ENCODE measurements at places on chromosomes 1 and 21.

DNA sequence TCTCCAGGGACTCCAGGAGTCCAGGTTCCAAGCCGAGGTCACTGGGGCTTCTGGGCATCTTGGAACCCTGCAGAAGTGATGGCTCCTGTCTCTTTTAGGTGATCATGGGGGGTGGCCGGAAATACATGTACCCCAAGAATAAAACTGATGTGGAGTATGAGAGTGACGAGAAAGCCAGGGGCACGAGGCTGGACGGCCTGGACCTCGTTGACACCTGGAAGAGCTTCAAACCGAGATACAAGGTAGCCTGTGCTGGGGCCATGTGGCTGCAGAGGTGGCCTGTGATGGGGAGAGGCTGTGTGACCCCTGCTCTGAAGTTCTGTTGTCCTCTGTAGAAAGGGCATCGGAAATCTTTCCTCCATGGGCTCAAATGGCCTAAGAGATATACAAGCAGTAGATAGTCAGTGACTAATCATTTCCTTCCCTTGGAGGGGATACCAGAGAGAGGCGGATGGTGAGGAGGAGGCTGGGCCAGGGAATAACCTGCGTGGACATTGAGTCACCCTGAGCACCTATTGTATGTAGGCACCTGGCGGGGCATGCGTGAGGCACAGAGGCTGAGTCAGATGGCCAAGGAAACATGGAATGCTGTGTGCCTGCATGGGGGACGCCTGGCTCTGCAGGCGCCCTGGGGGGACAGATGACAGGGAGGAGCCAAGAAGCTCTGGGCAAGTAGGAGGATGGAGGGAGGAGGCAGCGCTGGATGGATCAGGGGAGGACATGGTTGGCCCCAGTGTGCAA lies 59.0 kb downstream of the ALPL start:
- no peak for DNase-seq

DNA sequence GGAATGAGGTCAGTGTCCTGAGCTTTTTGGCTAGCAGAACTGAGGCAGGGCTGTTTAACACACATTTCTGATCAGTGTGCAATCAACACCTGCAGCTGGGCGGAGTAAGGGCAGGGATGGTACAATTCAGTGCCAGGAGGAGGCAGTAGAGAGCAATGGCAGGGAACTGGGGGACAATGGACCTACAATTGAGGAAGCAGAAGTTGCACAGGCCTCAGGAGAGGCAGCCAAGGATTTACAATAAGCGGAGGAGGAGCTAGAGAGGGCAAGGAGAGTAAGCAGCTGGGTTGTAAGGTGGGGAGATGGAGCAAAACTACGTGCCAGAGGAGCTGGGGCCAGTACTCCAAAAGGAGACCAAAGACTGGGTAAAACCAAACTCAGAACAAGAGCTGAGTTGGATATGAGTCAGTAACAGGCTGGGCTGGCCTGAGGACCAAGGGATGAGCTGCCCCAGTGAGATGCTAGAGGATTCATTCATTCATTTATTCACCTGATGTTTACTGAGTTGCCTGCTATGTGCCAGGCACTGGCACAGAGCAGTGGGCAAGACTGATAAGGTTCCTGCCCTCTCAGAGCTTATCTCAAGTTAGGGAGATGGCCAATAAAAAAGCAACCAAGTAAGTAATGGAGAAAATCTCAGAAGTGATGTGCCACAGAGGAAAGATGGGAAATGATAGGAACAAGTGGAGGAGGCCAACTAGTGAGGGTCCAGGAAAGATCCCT lies 10.4 kb upstream of the GALE start:
- DNase-seq = no peak

GRCh38 chr21:45266518-45267389 lies 20.9 kb downstream of the POFUT2 start:
- no peak for DNase-seq

- DNase-seq = no peak
Observed at GRCh38 chr1:187617776-187618175, 789.0 kb downstream of the PLA2G4A start.

DNA sequence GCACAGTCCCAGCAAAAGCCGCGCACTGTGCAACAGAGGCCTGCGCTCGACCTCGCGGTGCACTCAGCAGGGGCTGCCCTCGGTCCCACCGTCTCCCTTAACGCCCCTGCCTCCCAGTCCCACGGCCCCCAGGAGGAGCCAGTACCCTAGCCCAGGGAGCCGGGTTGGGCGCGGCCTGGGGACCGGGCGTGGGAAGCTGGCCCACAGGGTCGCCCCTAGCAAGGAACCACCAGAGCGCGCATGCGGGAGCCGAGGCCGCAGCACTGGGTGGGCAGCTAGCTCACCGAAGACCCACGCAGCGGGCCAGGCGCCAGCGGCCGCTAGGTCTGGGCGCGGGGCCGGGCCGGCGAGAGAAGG lies 21.6 kb upstream of the ZNF678 start:
- DNase-seq = no peak

DNA sequence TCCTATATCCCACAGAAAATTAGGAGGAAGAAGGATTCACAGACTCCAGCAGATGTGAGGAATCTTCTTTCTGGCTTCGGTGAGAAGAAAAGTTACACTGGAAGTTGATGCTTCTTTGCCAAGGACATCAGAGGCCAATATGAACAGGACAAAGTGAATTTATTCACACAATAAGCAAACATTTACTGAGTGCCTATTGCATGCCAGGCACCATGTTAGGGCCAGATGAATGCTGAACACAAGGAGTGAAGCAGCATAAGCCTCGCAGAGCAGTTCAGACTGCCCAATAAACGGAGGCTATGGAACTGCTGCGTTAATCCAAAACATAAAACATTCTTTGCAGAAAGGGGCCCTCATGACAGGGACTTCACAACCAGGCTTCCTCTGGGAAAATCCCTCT lies 114.6 kb downstream of the LMX1A start:
- no peak for DNase-seq

- no peak for DNase-seq
Observed at GRCh38 chr1:77056525-77056924, 162.7 kb downstream of the PIGK start.

DNA sequence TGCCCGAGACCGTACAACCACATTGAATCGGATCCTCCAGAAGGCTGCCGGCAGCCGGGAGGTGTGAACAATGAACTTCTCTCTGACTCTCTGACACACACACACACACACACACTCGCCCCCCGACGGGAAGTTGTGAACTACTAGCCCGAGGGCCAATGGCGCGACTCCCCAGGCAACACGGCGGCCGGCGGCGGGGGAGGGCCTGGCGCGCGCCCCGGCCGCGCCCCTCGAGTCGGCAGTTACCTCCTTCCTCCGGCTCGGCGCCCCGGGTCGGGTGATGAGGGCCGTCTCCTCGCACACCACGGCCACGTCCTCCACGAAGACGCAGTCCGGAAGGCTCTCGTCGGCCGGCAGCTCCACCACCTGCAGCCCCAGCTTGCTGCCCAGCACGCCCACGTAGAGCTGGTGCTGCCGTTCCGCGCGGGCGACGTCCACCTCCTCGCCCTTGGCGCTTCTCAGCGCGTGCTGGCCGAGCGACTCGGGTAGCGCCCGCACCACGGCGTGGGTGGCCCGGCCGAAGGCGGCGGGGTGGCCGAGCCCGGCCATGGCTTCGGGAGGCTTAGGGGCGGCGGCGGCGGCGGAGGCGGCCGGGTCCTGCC lies 361 bp downstream of the DDAH1 start:
- DNase-seq = peak; percentile 73

DNA sequence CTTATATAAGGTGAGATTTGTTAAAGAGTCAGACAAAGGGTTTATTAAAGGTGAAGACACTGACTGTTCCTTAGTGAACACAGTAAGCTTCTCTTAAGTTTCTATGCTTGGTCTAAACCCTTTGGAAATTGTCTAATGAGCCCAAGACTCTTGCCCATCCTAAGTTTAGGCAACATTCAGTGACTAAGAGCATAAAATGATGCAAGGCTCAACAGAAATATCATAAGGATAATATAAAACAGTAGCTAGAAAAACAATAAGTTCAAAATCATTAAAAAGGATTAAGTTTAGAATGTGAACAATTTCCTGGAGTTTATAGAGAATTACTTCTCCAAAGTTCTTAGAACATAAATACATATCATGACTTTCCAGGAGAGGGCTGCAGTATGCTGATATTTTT lies 108.9 kb upstream of the PDC start:
- DNase-seq = no peak

GRCh38 chr1:68938051-68938666 lies 441.3 kb upstream of the DEPDC1 start:
- no peak for DNase-seq

DNA sequence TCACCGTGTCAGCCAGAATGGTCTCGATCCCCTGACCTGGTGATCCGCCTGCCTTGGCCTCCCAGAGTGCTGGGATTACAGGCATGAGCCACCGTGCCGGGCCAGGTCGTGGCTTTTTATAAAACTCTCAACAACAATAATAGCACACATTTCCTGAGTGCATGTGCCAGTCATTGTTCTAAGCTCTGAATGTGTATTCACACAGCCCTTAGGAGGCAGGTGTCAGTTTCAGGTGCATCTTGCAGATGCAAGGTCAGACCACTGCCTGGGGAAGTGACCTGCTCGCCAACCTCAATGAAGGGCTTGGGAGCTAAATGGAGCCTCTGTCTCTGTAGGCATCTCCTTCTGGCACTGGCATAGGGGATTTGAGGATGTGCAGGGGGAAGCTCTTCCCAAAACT lies 1.6 kb upstream of the LEFTY2 start:
- no peak for DNase-seq

DNA sequence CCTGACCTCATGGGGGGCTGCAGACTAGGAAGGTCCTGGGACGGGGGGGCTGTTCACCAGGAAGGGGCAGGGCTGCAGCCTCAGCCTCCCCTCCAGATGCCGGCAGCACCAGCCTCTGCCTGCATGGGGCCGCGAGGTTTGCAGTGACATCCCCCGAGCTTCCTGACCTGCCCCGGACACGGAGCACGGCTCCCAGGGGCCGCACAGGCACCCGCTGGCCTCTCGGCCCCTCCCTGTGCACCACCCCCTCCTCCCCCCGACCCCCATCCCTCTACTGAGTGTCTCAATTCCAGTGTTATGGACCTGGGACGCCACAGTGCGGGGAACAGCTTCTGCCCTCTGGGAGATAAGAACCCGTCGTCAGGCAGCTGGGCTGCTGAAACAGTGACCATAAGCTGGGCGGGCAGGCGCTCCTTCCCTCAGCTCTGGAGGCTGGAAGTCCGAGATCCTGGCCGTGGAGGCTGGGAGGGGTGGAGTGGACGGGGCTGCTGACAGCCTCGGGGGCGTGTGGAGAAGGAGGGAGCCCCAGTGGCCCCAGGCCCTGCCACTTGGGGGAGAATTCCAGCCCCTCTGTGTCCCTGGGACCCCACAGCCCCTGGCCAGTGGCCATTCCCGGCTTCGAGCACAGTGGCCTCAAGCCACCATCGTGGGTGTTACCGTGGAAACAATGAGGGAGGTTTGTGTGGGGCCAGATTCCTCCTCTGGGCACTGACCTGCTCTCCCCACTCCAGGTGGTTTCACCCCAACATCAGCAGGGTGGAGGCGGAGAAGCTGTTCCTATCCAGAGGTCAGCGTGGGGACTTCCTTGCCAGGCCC lies 11.6 kb downstream of the RNF223 start:
- no peak for DNase-seq

- no peak for DNase-seq
Observed at GRCh38 chr1:16256478-16256877, 19.5 kb upstream of the CPLANE2 start.

DNA sequence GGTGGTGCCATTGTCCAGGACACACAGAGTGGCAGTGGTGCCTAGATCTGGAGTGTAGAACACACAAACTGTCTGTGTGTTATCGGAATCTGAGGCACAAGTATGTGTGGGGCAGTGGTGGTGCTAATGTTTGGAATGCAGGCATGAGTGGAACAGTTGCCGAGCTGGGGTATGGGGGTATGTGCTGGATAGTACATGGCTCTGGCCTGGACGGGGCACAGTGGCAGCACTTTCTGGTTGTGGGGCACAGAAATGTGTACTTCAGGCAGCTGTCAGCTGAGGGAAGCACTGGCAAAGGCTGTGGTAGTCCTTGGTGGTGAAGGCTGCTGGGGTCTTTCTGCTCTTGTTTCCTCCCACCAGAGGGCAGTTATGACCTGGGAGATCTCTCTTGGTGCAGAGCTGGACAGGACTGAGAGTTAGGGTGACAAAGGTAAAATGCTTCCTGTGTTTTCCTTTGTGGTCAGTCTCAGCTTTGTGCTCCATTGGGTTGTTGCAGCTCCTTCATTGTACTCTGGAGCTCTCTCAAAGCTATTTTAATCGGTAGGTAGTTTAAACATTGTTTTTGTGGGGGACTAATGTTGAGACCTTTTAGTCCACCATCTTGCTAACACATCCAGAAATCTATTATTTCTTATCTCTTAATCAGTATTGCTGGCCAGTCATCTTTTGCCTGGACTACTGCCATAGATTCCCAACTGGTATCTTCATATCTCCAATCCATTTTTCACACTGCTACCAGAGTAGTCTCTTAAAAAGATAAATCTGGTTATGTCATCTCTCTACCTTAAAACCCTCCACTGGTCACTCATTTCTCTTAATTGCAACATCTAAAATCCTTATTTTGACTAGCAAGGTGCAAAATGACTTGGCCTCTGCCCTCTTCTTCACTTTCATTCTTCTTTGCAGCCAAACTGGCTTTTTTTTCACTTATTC lies 83.9 kb upstream of the NBPF4 start:
- DNase-seq = no peak

GRCh38 chr1:35637401-35637809 lies 3.9 kb downstream of the PSMB2 start:
- DNase-seq = peak; percentile 26

GRCh38 chr1:168920456-168921094 lies 185.9 kb upstream of the ATP1B1 start:
- DNase-seq = peak; percentile 65

GRCh38 chr1:151705753-151706463 lies 10.7 kb downstream of the CELF3 start:
- no peak for DNase-seq

GRCh38 chr1:15323351-15323988 lies 76.4 kb downstream of the FHAD1 start:
- peak; percentile 70 for DNase-seq

GRCh38 chr1:81073580-81073979 lies 727.2 kb upstream of the ADGRL2 start:
- no peak for DNase-seq

DNA sequence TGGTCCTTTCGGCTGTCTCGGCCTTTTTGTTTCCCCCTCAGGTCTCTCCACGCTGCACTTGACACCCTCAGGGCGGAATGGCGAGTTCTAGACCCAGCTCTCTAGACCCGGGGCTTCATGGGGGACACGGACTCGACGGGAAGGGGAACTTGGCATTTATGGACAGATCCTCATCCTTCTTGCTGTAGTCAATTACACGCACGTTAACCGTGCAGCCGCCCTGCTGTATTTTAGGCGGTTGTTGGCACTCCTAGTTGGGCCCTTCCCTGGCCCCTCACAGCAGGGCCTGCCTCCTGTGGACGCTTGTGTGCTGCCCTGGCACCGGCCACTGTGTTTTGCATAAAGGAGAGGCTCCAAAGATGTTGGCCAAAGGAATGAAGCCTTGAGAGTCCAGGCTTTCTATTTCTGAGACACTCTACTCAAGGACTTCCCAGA lies 558 bp upstream of the BTG3 start:
- DNase-seq = peak; percentile 28

DNA sequence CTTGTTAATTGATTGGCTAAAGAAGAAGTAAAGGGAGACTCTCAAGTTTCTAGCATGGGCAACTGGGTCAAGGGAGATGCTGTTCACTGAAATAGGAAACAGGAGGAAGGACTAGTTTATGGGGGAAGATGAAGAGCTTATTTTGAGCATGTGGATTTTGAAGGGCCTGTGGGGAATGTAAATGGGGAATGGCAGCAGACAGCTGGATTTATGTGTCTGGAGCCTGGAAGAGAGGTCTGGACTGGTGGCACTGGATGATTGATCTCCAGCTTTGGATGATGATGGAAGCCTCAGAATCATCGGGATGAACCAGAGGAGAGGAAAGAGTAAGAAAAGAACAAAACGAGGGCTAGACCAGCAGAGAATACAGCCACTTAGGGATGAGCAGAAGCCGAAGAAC lies 54.9 kb upstream of the ENAH start:
- no peak for DNase-seq

Data from fibroblast of gingiva (primary cell).